ENCODE measurements at places on chromosomes 6 and 20. TPM values are rescaled to one million over a fixed set of nuclear protein-coding genes. Genes with fewer than 3 reads are reported as not detected.

The NRN1 gene
- total RNA-seq, result 6.4 TPM

- DNase-seq, result no peak
These were observed 46.4 kb downstream of the ARHGAP18 start for GRCh38 chr6:129663531-129663930.

GRCh38 chr20:35017099-35017835, 61.6 kb downstream of the MYH7B start:
- no peak for DNase-seq

- no peak for DNase-seq
These were observed 70.5 kb upstream of the PRL start for GRCh38 chr6:22367346-22367745.

GRCh38 chr6:37126493-37126958, 43.4 kb upstream of the PIM1 start:
- no peak for DNase-seq

DNA sequence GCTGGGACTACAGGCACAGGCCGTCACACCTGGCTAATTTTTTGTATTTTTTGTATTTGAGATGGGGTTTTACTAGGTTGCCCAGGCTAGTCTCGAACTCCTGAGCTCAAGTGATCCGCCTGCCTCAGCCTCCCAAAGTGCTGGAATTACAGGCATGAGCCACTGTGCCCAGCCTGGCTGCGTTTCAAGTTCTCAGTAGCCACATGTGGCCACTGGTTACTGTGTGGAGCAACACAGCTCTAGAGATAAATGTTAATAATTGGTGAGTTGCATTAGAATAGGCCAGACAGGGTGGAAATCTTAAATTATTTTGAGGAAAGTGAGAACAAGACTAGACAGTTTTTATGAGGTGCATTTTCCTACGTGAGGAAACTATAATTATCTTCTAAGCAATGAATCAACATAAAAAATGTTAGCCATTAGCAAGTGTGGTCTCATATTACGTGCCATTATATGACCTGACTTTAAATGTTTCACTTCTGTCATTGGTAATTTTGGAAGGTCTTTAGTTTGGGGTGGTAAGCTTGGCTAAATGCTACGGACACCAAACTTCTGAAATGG, 129.6 kb downstream of the PLEKHG1 start:
- DNase-seq, result no peak

DNA sequence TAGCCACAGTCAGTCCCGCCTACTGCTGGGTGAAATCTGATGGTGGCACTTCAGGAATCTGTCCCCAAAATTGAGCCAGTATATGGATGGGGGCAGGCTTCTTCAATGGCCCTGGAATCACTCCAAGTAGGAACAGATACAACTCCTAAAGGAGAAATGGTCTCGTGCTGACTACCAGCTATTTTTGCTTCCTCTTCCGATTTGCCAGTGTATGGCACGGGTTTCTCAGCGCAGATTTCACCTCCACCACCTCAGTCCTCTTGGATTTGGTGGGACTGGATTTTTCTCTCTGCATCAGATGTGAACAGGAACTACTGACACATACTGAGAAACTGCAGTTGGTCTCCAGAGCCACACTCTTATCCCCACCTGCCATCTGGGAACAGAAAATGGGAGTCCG, 27.2 kb downstream of the PNPLA1 start:
- DNase-seq, result no peak
